ENCODE measurements at places on chromosomes 3 and 15.

DNA sequence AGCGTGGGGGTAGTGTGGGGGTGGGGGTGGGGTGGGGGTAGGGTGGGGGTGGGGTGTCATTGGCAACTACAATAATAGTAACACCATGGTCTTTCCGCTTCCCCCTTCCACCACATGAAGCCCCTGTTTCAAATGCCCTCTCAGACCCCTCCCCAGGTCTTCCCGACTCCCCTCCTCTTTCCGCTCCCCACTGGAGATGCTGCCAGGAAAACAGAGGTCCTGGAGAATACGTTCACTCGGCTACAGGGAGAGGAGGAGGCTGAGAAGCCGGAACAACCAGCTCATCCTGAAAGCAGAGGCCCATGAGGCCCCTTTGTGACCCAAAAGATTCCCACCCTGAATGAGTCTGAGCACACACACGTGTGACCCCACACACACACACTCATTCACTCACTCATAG lies 75.4 kb downstream of the CPN2 start:
- peak; percentile 29 for DNase-seq

GRCh38 chr15:65231306-65231705 lies 20.0 kb upstream of the CILP start:
- no peak for DNase-seq

DNA sequence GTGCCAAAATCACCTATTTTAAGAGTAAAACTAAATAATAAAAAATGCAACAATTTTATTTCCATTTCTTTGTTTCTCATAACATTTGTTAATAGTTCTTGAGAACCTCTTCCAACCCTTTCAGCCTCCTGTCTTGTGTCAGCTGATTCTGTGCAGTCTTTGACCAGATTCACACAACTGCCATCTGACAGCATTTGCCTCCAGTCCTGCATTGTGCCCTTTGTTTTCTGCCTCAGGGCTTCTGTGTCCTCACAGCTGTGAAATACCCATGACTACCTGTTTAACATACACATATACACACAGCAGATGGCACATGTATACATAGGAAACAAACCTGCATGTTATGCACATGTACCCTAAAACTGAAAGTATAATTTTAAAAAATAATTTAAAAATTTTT lies 13.2 kb upstream of the CNTN6 start:
- no peak for DNase-seq

DNA sequence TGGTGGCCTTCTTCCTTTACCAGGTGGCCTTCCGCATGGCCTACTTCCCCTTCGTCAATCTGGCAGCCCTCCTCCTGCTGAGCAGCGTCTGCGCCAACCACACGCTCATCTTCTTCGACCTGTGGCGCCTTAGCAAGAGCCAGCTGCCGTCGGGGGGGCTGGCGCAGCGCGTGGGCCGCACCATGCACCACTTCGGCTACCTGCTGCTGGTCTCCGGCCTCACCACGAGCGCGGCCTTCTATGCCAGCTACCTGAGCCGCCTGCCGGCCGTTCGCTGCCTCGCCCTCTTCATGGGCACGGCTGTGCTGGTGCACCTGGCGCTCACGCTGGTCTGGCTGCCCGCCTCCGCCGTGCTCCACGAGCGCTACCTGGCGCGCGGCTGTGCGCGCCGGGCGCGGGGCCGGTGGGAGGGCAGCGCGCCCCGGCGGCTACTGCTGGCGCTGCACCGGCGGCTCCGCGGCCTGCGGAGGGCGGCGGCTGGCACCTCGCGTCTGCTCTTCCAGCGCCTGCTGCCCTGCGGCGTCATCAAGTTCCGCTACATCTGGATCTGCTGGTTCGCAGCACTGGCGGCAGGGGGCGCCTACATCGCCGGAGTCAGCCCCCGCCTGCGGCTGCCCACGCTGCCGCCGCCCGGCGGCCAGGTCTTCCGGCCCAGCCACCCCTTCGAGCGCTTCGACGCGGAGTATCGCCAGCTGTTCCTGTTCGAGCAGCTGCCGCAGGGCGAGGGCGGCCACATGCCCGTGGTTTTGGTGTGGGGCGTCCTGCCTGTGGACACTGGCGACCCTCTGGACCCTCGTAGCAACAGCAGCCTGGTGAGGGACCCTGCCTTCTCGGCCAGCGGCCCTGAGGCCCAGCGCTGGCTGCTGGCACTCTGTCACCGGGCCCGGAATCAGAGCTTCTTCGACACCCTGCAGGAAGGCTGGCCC lies 9.9 kb downstream of the DISP2 start:
- DNase-seq = peak; percentile 91

DNA sequence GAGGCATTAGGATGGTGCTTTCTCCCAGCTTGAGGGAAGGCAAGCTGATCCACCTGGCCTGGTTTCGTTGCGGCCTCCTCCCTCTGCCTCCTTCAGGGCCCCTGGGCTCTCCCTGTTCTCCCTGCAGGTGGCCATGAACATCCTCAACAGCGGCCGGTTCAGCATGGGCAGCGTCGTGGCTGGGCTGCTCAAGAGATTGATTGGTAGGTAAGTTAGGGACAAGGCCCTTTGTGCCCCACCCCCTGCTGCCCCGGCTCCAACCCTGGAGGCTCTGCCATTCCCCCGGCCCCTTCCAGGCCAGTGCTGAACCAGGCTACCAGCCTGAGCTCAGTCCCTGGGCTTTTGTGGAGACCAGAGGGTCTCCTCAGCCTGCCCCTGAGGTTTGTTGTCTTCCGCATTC lies 23.0 kb downstream of the ACAD9 start:
- no peak for DNase-seq

GRCh38 chr3:64038253-64038767 lies 15.0 kb upstream of the PSMD6 start:
- DNase-seq = no peak

DNA sequence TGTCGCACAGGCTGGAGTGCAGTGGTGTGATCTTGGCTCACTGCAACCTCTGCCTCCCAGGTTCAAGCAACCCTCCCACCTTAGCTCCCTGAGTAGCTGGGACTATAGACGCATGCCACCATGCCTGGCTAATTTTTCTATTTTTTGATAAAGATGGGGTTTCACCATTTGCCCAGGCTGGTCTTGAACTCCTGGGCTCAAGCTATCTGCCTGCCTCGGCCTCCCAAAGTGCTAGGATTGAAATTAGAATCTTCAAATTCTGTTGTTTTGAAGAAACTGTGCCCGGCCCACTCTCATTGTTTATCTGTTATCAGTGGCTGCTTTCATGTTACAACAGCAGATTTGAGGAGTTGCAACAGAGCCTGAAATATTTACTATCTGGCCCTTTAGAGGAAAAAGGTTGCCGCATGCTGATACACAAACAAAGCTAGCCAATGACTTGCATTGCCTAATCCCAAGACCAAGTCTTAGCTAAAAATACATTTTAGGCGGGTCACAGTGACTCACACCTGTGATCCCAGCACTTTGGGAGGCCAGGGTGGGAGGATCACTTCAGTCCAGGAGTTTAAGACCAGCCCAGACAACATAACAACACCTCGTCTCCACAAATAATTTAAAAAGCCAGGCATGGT lies 43.2 kb upstream of the PPP4R2 start:
- DNase-seq = no peak

DNA sequence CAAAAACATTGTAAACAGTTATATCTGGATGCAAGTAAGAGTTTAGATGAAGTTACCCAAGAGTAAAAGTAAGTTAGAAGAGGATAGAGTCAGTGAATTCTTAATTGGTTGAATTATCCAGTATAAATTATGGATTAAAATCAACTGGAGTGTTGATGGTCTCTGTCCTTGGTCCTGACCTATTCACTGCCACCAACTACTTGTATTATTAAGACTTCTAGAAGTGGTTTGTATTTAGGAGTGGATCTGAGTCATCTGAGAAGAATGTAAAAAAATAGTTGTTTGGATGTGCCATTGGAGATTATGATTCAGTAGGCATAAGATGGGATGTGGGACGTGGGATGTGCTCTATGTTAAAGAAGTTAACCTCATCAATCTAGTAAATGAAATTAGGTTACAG lies 86.4 kb downstream of the SYNPR start:
- no peak for DNase-seq

DNA sequence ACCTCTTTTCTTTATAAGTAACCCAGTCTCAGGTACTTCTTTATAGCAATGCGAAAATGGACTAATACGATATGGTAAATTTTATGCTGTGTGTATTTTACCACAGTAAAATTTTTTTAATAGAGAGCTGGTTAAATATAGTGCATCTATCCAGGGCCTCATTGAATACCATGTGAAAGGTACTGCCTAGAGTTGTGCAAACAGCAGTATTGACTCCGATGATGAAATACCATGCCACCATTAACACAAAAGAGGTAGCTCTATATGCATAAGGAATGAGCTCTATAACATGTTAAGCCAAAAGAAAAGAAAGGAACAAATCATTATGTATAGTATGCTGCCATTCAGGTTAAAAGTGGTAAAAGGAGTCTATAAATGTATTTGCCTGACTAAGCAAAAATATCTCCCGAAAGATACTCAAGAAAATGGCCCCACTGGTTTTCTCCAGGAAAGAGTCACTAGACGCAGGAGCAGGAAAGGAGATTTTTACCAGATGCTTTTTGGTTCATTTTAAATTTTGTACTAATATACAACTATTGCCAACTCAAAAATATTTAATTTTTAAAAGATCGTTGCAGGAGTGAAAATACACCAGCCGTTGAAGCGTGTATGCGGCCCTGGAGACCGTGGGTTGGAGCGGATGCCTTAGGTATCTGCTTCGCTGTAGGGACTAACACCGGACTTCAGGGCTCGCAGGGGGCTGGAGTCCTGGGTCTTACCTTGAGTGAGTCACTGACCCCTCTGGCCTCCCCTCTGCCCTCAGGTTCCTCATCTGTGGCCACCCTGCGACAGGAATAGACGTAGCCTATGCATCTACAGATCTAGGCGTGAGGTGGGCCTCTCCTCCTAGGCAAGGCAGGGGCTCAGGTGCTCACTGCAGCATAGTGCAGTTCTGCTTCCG lies 120.1 kb downstream of the CHSY1 start:
- DNase-seq = no peak

- DNase-seq = no peak
Observed at GRCh38 chr3:196419386-196419785, 12.8 kb downstream of the UBXN7 start.

- DNase-seq = no peak
Observed at GRCh38 chr15:28896951-28897350, 11.2 kb downstream of the APBA2 start.

DNA sequence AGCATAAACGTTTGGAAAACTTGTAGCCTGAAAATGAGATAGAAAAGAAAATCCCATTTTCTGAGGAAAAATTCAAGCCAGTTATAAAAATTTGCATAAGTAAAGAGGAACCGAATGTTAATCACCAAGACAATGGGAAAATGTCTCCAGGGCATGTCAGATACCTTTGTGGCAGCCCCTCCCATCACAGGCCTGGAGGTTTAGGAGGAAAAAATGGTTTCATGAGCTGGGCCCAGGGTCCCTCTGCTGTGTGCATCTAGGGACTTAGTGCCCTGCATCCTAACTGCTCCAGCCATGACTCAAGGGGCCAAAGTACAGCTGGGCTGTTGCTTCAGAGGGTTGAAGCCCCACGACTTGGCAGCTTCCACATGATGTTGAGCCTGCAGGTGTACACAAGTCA lies 153.1 kb downstream of the TAFA4 start:
- no peak for DNase-seq

GRCh38 chr15:51075826-51076523 lies 18.7 kb downstream of the TNFAIP8L3 start:
- DNase-seq = no peak

DNA sequence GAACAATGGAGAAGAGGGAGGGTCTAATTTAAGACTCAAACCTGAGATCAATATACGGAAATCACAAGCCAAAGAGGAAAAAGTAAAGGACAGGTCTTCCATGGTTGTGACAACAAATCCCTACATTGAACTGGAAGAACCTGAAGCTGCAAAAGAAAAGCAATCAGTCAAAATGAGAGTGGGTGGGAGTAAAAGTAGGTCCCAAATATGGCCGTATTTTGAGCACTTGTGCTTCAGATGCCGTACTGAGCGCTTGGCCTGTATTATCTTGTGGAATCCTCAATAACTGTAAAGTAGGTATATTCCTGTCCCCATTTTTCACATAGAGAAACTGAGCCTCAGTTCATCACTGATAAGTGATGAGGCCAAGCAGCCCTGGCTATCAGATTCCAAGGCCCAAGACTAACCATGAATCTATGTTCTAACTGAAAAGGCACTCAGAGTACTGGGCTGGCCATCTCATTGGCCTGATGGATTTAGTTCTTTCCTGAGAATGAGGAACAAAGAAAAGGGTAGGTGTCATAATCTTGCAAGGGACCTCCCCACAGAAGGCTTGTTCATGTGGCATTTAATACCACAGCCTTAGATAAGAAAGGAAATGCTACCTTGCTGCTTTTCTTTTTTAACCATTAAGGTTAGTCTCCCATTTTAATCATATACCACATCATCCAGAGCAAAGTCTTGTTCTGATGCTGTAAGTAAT lies 52.5 kb downstream of the LRRN1 start:
- DNase-seq = no peak

DNA sequence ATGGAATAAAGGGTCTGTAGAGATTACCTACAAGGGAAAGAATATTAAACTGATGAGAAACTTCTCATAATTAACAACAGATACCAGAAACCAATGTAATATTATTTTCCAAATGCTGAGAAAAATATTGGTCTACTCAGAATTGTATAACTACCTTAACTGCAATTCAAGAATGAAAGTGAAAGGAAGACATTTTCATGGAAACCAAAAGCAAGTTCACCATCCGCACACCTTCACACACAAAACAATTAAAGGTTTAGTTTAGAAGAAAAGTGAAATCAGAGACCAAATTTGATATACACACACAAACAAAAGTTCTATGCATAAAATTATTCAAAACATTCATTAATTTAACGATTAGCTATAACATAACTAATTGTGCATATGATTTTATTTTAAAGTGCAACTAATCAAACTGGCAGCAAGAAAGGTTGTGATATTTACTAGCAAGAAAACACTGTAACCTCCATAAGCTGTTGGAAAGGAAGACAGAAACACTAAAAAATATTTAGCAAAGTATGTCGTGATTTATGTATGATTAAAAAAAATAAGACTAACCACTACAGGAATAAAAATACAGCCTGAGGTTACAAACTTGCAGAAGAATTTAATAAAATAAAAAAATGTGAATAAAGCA lies 395.5 kb downstream of the FGF12 start:
- no peak for DNase-seq

DNA sequence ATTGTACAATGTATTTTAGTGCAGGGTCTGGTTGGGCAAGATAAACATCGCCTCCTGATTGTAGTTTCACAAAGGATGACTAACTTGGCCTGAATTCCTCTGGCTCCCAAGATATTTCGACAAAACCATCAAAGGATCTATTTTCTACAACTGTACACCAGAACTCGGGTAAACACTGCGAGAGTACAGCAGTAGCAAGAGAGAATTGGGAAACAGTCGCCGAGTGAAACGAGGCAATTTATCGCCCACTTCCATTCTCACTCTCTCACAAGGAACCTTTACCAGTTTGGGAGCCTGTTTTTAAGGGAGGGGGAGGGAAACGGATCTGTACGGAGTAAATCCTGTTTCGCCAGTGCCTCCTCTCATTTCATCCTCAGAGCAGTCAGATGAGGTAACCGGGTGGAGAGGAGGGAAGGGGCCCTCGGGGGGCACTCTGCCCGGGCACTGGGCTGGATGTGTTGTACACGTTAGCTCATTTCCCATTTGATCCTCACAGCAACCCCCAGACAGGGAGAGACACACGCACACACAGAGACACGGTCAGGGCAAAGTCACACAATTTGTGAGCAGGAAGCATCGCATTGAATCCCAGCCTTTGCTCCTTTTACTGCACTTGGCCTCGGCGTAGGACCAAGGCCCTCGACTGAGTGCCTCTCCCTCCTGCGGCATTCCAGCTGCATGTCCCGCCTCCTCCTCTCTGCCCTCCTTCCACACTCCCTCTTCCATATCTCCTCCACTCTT lies 120.1 kb downstream of the LIPC start:
- DNase-seq = peak; percentile 44

GRCh38 chr3:132626955-132627354 lies 29.9 kb downstream of the ACKR4 start:
- DNase-seq = peak; percentile 53

GRCh38 chr3:24548278-24548677 lies 53.6 kb upstream of the THRB start:
- DNase-seq = no peak

Measured in ecto neural progenitor cell (in vitro differentiated cells).